ENCODE measurements at places on chromosomes 2 and 18.

- H3K4me1 ChIP-seq, result no peaks in the 10 kb centered on the region
- no peak overlapping the region for H3K4me3 ChIP-seq
- no peak overlapping the region for H3K27ac ChIP-seq
Measured at GRCh38 chr2:110659248-110659647, 18.6 kb downstream of the BUB1 start.

- DNase-seq, result peak; percentile 56
- H3K27me3 ChIP-seq, result no peaks in the 10 kb centered on the region
- H3K27ac ChIP-seq, result peak overlapping the region; percentile 88
Measured at GRCh38 chr2:196170213-196170605, 1.2 kb downstream of the STK17B start.

GRCh38 chr2:121947674-121948073 is 192.2 kb downstream of the TSN start:
- no peak overlapping the region for H3K27ac ChIP-seq
- DNase-seq, result no peak
- H3K4me1 ChIP-seq, result no peaks in the 10 kb centered on the region
- no peaks in the 10 kb centered on the region for H3K36me3 ChIP-seq
- no peaks in the 10 kb centered on the region for H3K27me3 ChIP-seq

GRCh38 chr2:126527836-126528490 is 128.0 kb upstream of the GYPC start:
- no peaks in the 10 kb centered on the region for H3K27me3 ChIP-seq
- no peaks in the 10 kb centered on the region for H3K36me3 ChIP-seq
- no peak overlapping the region for H3K4me3 ChIP-seq
- DNase-seq, result peak; percentile 68
- H3K27ac ChIP-seq, result no peak overlapping the region
- H3K4me1 ChIP-seq, result no peaks in the 10 kb centered on the region

DNA sequence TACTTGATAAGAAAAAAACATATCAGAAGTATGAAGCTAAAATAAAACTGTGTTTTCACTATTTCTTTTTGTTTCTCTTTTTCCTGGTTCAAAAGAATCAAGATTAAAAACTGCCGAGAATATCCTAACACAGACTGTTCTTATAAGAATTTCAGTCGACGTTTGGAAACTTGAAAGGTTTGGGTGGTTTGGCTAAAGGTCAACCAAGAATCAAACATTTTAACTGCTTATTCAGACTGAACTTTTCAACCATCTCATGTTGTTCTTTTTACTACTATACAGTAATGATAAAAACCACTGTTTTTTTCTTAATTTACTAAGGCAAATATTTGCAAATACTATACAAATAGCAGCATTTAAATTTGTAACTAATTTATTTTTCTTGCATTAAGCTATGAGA is 308.5 kb upstream of the TFPI start:
- no peaks in the 10 kb centered on the region for H3K4me1 ChIP-seq
- H3K36me3 ChIP-seq, result no peaks in the 10 kb centered on the region
- H3K4me3 ChIP-seq, result no peak overlapping the region
- H3K27ac ChIP-seq, result no peak overlapping the region

DNA sequence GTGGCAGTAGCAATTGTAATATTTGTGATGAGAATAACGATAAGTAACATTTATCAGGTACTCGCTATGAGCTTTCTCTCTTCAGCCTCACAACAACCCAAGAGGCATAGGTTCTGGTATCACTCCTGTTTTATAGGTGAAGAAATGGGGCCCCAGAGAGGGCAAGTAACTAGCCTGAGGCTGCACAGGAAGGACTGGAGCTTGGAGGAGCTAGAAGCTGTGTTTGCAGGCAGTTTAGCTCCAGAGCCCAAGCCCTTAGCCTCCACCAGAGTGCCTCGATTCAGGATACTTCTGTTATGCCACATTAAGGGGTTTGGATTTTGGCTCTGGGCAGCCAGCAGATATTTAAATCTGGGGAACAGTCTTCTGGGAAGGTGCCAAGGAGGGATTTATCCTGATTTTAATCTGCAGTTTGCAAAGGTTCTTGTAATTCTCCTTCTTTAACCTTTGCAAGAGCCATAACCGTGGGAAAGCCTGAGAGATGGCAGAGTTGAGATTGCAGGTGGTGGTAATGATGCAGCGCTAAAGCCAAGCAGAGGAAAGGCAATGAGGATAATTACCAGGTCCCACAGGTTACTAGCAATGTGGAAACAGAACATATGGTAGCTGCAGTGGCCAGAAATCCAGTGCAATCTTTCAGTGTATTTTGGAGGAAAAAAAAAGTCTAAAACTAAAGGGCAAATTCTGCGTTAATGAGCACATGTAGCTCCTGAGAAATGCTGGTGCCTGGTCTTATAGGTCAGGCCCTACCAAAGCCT is 9.1 kb downstream of the MOCOS start:
- no peak for DNase-seq
- H3K27ac ChIP-seq, result no peak overlapping the region
- H3K4me1 ChIP-seq, result no peaks in the 10 kb centered on the region
- peaks cover 4% of the 10 kb centered on the region for H3K27me3 ChIP-seq
- no peaks in the 10 kb centered on the region for H3K36me3 ChIP-seq

GRCh38 chr2:217652761-217653639 is 349.8 kb downstream of the TNS1 start:
- H3K36me3 ChIP-seq, result no peaks in the 10 kb centered on the region
- H3K27ac ChIP-seq, result no peak overlapping the region
- no peak for DNase-seq

- no peak for DNase-seq
- H3K36me3 ChIP-seq, result no peaks in the 10 kb centered on the region
- H3K4me1 ChIP-seq, result no peaks in the 10 kb centered on the region
- H3K27me3 ChIP-seq, result peaks cover 4% of the 10 kb centered on the region
Measured at GRCh38 chr18:12637901-12638643, 19.8 kb downstream of the SPIRE1 start.

DNA sequence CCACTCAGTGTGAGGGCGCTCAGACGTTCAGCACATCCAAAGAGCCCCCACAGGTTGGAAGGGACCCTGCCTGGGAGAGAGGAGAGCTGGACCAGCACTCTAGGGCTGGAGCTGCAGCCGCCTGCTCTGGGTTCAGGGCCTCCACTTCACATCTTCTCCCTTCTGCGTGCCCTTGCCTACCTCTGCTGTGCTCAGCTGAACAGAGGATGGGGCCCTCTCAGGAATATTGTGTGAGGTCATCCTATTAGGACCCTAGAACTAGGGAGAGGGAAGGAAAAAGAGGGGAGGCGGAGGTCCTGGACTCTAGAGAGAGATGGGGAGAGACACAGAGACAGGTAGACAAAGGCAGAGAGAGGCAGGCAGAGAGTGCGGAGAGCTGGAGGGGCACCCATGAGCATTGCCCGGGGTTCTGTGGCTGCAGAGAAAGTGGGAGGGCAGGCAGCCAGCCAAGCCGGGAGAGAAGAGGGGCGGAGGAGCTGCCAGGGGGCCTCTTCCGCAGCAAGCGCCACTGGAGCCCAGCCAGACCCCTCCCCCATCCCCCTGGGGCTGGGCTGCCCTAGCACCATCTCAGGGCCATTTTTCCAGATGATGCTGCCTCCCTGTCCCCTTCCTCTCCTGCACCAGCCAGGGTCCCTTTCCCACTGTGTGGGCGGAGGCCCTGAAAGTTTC is 8.3 kb upstream of the TNS1 start:
- DNase-seq, result no peak
- H3K27ac ChIP-seq, result no peak overlapping the region
- H3K36me3 ChIP-seq, result no peaks in the 10 kb centered on the region
- H3K4me1 ChIP-seq, result peaks cover 6% of the 10 kb centered on the region
- H3K4me3 ChIP-seq, result peak overlapping the region; percentile 45
- peaks cover 33% of the 10 kb centered on the region for H3K27me3 ChIP-seq

GRCh38 chr2:42410742-42411514 is 49.9 kb upstream of the COX7A2L start:
- H3K27ac ChIP-seq, result no peak overlapping the region
- H3K4me3 ChIP-seq, result no peak overlapping the region
- no peaks in the 10 kb centered on the region for H3K27me3 ChIP-seq
- peaks cover 7% of the 10 kb centered on the region for H3K36me3 ChIP-seq
- DNase-seq, result no peak
- no peaks in the 10 kb centered on the region for H3K4me1 ChIP-seq

GRCh38 chr2:234911271-234911670 is 40.5 kb upstream of the SH3BP4 start:
- H3K27ac ChIP-seq, result no peak overlapping the region
- no peaks in the 10 kb centered on the region for H3K27me3 ChIP-seq
- no peak for DNase-seq

- no peak overlapping the region for H3K27ac ChIP-seq
- no peaks in the 10 kb centered on the region for H3K27me3 ChIP-seq
Measured at GRCh38 chr2:46776687-46777327, 138.8 kb downstream of the MCFD2 start.

DNA sequence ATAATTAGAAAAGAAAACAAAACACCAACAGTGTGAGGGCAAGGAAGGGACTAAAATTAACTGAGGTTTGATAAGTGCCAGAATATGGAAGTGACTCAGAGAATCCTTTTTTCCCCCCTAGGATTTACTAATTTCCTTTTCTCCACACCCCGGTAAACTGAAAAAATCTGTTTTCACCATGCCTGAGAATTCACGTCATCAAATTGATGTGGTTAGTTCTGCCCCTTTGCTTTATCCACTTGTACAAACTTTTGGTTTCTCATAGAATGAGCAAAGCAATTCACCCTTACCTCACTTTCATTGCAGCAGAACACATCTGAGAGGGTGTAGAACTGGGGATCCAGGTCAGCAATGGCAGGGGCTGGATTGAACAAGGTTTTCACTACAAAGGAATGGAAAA is 57.8 kb downstream of the RBKS start:
- no peak for DNase-seq
- no peak overlapping the region for H3K4me3 ChIP-seq
- H3K27me3 ChIP-seq, result no peaks in the 10 kb centered on the region
- H3K36me3 ChIP-seq, result peaks cover 5% of the 10 kb centered on the region
- peaks cover 3% of the 10 kb centered on the region for H3K4me1 ChIP-seq

- DNase-seq, result no peak
- H3K4me3 ChIP-seq, result no peak overlapping the region
- peaks cover 26% of the 10 kb centered on the region for H3K4me1 ChIP-seq
- no peaks in the 10 kb centered on the region for H3K36me3 ChIP-seq
- no peaks in the 10 kb centered on the region for H3K27me3 ChIP-seq
Measured at GRCh38 chr2:234074751-234075517, 24.4 kb downstream of the SPP2 start.

GRCh38 chr2:16760426-16760825 is 94.8 kb upstream of the CYRIA start:
- DNase-seq, result no peak
- H3K27ac ChIP-seq, result no peak overlapping the region
- no peaks in the 10 kb centered on the region for H3K4me1 ChIP-seq
- H3K36me3 ChIP-seq, result no peaks in the 10 kb centered on the region
- no peak overlapping the region for H3K4me3 ChIP-seq
